HT1080 (cell line): ENCODE measurements at places on chromosomes 4 and X.

- DNase-seq = no peak
Measured at GRCh38 chr4:770022-770421, 55.9 kb downstream of the CPLX1 start.

GRCh38 chr4:661231-661630 lies 12.8 kb downstream of the ATP5ME start:
- no peak for DNase-seq

GRCh38 chr4:25454476-25454875 lies 77.4 kb downstream of the ANAPC4 start:
- no peak for DNase-seq

DNA sequence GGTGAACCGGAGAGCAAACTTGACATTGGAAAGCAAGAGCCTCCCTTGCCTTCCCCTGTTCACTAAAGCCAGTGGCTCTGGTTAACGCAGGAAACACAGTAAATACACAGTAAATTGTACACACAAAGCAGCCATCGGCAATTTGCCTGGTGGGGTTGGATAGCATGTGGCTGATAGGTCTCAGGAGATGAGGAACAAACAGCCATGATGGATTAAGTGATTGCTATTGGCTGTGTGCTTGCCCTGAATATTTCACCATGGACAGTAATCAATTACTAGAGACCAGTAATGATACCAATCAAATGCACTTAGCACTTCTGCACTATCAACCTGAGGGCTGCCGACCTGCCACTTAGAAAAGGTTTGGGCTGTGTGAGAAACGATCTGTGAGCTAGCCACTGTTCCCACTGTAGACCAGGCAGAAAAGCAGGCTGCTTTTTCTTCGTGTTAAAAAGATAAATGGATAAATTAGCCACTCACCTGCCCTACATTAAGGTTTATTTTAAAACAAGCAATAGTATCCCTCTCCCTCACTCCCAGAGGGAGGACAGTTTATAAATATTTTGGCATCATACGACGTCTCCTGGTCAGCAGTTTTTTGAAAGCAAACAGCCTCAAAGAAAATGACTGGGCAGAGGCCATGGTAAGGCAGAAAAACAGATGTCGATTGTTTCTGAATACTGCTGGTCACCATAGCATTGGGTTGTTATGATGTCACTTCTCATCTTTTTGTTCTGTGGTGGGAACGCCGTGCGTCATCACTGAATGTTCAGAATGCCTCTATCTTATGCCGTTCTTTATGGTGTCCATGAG lies 167.1 kb downstream of the MAML3 start:
- DNase-seq = no peak

GRCh38 chr4:34800953-34801352 lies 1443.4 kb downstream of the ARAP2 start:
- no peak for DNase-seq
